EL (cell line): ENCODE measurements at places on chromosomes 5 and 9.

DNA sequence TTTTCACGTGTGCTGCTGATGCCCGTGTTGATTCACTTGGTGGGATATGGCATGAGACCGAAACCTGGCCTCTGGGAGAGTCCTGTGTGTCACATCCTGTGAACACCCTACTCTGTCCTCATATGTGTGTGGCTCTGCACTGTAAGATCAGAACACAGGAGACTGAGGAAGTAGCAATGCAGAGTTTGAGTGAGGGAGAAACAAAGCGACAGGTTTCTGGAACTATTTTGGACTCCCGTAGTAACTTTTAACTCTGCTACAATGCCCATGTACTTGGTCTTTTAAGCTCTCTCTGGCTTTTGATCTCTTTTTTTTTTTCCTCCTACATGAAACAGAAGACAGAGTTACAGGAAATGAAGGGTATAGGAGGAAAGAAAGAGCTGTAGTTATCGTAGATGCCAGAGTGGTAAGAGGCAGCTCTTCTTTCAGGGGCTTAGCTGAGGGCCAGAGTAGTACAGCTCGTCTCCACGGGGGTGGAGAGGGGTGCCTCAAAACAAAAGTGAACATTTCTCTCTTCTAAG lies 26.6 kb downstream of the GRAMD2B start:
- peak; percentile 78 for DNase-seq

DNA sequence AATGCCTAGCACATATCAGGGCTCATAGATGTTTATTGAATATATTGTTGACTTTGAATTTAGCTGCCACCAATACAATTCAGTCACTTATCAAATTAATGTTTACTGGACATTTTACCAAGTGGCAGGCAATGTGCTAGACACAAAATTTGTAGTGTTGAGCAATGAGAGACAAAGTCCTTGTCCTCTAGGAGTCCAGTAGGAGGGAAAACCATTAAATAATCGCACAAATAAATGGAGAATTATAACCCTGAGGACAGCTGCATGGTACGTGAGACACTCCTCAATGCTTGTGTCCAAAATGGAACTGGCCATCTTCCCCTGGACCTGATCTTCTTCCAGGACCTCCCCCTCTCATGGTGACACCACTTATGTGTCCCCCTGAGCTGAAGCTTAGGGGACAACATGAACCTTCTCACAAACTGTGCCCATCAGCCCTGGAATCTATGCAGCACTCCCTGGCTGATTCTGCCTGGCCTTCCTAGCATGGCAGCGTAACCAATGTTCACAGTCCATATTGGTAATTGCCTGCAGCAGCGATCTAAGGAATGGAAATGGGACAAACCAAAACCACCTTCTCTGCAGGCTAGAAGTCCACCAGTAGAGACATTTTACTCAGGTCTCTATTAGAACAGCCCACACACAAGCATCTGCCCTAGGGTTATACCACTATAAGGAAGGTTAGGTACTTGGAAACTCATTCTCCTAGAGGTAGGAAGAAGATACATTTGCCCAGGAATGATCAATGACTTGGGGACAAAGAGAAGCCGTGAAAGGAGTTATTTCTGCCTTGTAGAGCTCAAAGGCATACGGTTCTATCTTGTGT lies 75.5 kb downstream of the FGF1 start:
- DNase-seq = no peak

GRCh38 chr5:123157791-123158581 lies 68.9 kb downstream of the PRDM6 start:
- DNase-seq = peak; percentile 62

DNA sequence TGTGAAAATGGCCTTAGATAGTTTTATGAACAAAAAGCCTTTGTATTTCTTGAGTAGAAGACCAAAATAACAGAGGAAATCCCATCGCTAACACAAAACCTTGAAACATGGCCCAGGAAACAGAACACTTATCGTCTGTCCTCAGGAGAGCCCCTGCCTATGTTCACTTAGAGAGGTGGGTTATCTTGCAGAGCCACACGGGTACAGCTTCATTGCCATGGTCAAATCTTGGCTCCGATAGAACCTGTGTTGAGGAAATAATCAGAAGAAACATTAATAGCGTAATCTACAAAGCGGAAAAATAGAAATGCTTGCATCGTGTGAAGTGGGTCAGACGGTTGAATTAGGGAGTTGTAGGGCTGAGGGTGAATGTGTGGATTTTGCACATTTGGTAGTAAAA lies 216.1 kb downstream of the MAST4 start:
- no peak for DNase-seq

DNA sequence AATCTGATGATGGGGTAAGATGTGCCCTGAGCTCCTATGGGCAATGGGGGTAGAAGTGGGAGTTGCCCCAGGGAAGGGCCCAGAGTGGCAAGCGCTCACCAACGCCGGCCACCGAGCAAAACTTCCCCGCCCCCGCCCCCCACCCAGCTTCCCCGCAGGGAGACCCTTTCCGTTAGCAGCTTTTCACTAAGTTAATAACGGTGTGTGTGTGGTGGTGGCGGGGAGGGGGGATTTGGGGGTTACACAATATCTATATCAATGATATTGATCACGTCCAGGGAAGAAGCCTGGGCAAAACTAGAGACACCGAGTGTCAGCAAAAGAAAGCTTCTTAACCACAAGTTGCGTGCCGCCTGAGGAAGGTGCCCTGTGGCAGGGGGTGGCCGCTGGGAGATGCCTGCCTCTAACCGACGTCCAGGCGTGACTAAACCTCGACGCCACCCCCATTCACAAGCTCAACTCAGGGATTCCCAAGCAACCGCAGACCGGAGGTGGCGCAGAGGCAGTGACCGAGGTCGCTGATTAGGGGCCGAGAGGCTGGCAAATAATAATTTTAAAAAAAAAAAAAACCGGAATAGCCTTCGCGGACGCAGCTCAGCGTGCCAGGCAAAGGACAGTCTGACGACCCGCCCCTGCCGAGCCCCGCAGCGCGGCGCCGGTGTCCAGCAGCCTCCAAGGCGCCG lies 222.6 kb downstream of the MEF2C start:
- peak; percentile 39 for DNase-seq

DNA sequence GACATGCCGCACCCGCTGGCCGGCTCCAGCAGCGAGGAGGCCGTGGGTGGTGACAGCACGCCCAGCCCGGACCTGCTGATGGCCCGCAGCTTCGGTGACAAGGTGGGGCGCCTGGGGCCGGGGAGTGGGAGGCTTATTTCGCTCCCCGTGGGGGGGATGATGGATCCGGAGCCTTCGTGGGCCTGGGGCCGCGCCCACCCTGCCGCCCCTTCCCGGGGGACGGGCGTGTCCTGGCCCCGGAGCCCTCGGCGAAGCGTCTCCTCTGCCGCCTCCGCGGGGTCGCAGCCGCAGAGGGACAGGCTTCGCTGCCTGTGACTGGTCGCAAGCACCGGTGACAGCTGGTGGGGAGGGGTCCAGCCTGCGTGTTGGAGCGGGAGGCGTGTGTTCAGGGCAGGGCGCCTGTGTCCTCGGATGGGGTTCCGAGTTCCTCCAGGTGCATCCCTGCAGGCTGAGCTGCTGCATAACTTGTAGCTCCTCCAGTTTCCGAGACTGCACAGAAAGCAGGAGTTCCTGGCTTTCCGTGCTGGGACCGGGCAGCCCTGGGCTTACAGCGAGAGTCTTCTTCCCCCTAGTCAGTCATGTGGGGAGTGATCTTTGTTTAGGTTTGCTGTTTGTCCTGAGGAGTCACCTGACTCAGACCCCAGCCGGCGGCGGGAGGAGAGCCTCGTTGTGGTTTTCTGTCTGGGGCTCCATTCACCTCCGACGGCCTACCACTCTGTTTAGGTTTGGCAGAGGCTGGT lies 666 bp downstream of the SNX30 start:
- peak; percentile 81 for DNase-seq

DNA sequence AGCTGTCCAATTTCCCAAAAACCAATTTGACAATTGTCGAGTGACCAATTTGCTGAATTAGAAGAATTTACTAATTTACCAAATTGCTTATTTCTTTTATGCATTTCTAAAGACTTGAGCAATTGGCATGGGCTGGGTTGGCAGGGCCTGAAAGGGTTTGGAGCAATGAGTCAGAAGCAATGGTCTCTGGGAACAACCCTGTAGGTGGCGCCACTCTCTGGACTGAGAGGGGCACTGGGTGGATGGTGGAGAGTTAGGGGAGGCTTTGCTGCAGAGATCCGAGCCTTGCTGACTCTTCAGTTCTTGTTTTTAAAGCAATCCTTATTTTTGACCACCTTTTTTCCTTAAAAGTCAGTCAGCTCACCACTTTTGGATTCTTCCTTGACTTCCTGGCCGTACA lies 71.5 kb upstream of the RPS23 start:
- DNase-seq = peak; percentile 36

DNA sequence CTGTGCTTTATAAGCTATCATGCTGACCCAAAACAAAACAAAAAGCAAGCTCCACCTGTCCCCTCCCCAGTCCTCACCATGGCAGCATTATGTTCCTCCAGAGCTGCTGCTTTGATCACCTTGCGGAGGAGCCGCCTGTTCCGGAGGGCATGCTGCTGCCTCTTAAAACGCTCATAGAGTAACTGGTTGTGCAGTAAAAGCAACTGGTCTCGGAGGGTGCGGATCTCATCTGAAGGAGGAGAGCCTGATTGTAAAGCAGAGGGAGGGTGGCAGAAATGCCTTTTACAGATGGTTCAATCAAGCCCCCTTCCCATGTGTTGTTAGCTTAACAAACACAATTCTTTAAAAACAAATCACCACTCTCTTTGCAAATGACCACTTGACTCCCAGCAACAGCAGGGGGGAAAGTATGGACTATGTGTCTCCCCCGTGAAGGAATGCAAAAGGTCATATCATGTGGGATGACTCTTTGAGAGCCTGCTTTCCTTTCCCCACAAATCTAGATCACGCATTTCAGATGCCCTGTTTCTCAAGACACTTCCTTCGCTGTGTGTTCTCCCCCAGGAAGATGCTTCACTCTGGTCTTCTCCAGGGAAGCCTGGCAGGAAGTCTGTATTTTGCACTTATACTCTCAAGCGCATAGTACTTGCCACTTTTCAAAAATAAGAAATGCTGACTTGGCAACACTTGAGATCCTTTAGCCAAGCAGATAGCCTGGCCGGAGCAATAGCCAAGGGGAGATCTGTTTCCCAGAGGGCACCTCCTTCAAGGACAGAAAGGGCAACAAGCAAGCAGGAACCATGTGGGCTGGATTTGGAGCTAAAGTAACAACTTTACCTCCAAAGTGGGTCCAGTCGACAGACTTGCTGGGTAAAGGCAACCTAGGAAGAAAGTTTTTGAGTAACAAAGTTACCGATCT lies 25.1 kb downstream of the SPACA9 start:
- no peak for DNase-seq

DNA sequence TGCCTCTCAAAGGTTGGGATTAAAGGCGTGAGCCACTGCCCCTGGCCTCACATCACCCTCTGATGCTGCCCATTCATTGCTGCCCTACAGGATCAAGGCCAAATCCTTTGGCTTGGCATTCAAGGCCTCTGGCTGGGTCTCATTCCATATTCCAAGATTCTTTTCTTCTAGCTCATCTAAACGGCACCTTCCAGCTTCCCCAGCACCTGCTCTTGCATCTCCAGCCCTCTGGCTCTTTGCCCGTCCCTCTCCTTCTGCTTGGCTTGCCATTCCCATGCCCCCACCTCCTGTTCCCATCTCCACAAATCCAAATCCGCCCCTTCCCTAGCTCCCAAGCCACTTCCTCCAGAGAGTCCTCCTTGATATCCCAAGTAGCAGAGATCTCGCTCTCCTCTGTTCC lies 33.1 kb downstream of the CORO2A start:
- no peak for DNase-seq

DNA sequence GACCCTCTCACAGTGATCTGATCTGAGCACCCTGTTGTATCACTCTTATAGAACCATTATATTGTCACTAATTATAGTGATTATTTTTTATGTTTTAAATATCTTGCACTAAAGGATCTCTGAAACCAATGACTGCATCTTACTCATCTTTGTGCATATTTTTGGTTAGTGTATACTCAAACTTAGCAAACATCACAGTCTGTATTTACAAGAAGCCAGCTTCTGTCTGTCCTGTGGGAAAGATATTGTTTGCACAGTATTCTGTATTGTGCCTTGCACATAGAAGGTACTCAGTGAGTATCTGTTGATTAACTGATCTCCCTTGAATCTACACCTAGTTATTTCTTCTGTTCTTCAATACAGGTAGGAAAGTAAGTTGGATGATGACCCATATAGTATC lies 131.5 kb downstream of the PAM start:
- no peak for DNase-seq

GRCh38 chr5:54243483-54244080 lies 66.8 kb downstream of the ARL15 start:
- peak; percentile 51 for DNase-seq
